Neural cell (in vitro differentiated cells): ENCODE measurements at places on chromosomes 7 and 10. TPM values are rescaled to one million over a fixed set of nuclear protein-coding genes. Genes with fewer than 3 reads are reported as not detected.

The HOXA10 gene
- not detected in 2 replicates for polyA plus RNA-seq

The CYP3A4 gene
- not detected in 2 replicates for polyA plus RNA-seq

The ETV1 gene
- 1.3 and 1.5 TPM in 2 replicates for polyA plus RNA-seq

The OPN1SW gene
- polyA plus RNA-seq, result 1.2 and 1.9 TPM in 2 replicates

The AKR1C8 gene
- polyA plus RNA-seq, result 0.54 TPM in 1 of 2 replicates, not detected in the other

The BTBD16 gene
- polyA plus RNA-seq, result not detected in 2 replicates
